Activated CD4-positive, alpha-beta T cell treated with anti-CD3 and anti-CD28 coated beads, Interleukin-2, amount 50 U/mL, for 4 hours (primary cell): ENCODE measurements at places on chromosomes 12 and 14.

DNA sequence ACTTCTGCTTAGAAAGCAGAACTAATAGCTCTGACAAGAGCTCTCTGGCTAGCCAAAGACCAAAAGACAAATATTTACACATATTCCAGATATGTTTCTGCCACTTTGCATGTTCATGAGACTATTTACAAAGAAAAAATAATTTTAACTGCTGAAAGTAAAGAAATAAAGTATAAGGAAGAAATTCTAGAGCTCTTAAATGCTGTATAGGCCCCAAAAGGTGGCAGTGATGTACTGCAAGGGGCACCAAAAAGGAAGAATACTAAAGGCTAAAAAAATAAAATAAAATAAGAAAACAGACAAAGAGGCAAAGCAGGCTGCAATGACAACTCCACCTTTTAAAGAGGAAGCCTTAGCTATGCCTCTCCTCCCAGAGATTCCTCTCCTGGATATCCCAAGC lies 23.0 kb downstream of the KLRK1 start:
- no peak for DNase-seq

DNA sequence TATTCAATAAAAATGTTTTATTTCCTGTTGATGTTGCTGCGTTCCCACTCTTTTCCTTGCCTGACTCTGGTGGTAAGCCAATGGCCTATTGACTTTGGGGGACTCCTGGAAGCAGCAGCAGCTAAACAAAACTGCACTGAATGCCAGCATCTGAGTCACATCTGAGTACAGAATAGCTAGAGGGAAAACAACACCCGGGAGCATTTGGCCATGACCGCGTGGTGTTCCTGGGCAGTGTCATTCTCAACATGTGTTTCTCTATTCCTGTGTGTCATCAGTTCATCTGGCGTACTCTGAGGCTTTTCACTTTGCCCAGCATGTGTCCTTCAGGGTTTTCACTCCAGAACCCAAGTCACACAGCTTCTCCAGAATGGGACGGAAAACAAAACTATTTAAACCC lies 238.8 kb downstream of the PAWR start:
- no peak for DNase-seq

- DNase-seq = no peak
Observed at GRCh38 chr12:129670256-129670920, 233.4 kb downstream of the TMEM132D start.

DNA sequence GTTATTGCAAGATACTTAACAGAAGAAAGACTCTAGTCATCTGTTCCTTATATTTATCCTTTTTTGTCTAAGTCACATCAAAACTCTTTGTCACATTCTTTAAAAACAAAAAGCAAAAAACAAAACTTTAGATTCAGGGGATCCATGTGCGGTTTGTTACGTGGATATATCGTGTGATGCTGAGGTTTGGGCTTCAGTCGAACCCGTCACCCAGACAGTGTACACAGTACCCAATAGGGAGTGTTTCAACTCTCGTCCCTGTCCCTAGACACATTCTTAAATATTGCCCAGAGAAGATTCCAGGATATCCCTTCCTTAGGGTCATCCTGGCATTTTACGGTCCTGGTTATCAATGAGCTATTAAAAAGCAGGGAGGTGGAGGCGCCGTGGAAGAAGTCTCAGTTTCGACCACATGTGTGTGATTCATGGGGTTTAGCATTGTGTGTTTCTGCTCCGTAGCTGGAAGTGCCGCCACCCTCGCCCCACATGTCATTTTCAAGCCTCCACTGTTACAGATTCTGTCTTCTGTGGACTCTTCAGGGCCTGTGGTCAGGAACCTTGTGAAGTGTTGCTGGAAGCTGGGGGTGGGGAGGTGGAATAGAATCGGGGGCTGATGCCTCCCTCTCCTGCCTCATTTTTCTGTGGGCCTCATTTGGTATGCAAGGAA lies 19.9 kb downstream of the CCND2 start:
- peak; percentile 23 for DNase-seq

- DNase-seq = no peak
Observed at GRCh38 chr12:26534071-26534470, 298.9 kb downstream of the ITPR2 start.

DNA sequence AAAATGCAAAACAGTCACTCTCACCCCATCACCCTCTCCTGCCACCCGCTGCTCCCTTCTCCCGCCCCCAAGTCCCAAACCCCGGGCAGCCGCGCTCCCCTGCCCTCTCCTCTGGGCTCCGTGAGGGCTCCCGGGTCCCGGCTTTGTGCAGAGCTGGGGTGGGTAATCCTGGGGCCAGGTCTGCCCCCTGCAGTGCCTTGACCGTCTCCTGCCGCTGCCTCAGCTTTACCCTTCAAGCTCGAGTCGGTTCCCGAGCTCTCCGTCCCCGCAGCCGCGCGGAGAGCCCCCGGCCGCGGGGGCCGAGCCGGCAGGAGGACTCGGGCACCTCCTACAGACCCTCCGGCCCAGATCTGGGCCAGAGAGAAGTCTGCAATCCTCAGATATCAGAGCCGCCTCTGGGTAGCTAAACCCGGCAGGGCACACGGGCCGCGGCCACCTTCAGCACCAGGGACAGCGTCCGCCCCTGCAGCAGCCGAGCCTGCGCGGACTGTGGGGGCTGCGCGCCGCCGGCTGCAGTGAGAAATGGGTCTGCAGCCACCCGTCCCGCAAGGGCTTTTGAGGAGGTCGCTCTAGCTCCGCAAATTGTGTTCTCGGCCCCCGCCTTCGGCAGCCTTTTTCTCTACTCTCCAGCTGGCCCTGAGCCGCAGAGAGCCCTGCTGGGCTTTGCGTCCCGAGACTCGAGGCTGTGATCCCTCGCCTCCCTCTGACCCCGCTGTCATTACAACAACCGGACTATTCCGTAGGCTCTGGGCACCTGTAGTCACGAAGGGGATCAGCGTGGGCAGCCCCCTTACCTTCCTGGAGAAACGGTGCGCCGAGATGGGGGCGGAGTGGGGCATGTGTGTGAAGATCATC lies 1.2 kb downstream of the PRMT8 start:
- DNase-seq = peak; percentile 3

- no peak for DNase-seq
Observed at GRCh38 chr14:62185078-62185477, 422.9 kb downstream of the SNAPC1 start.

- DNase-seq = no peak
Observed at GRCh38 chr14:70822530-70823185, 13.3 kb upstream of the MAP3K9 start.

- no peak for DNase-seq
Observed at GRCh38 chr14:94460631-94461416, 8.2 kb upstream of the SERPINA11 start.

- DNase-seq = no peak
Observed at GRCh38 chr12:113796852-113797534, 169.1 kb downstream of the RBM19 start.

DNA sequence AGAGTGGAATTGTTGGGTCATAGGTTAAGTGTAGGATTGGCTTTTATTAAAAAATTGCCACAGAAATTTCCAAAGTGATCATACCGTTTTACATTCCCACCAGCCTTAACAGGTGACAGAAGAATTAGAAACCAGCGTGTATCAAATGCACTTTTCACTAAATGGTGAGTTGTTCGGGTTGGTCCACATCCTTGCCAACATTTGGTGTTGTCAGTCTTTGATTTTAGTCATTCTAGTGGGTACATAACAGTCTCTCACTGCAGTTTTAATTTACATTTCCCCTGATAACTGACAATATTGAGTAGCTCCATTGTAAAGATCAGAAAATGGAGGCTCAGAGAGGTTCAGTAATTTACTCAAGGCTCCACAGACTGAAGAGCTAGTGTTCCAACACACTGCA lies 237.8 kb upstream of the LHX5 start:
- DNase-seq = no peak

DNA sequence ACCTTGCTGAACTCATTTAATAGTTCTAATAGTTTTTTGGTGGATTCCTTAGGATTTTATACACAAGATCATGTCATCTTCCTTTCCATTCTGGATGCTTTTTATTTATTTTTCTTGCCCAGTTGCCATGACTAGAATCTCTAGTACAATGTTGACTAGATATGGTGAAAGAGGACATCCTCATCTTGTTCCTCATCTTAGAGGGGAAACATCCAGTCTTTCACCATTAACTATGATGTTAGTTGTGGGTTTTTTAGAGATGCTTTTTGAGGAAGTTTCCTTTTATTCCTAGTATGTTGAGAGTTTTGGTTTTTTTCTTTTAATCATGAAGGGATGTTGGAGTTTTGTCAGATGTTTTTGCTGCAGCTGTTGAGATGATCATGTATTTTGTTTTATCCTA lies 8.7 kb downstream of the ANKRD13A start:
- DNase-seq = no peak

DNA sequence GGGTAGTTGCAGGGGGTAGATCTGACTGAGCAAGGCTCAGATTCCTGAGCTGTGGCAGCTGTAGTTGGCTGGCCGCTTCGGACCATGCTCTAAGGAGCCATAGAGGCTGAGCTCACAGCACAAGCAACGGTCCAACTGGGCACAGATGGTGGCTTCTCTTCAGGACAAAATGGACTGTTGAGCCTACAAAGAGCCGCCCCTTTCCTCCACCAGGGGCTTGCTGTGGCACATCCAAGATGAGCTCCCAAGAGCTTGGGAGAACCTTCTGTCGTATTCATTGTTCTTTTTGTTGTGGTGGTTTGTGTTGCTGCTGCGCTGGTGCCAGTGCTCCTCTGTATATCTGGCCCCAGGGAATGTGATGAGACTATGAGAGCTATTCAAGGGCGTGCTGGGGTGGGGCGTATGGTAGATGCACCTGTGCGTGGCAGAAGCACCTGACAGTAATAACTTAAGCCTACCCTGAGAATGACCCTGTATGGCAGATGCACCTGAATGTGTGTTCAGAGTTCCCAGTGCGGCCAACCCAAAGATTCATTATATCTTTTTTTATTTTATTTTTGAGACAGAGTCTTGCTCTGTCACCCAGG lies 17.8 kb upstream of the LGALS3 start:
- no peak for DNase-seq

- no peak for DNase-seq
Observed at GRCh38 chr12:89041078-89041477, 311.2 kb downstream of the DUSP6 start.

- DNase-seq = no peak
Observed at GRCh38 chr14:70635971-70636595, 5.6 kb upstream of the TTC9 start.

- DNase-seq = no peak
Observed at GRCh38 chr14:93954900-93955849, 21.2 kb downstream of the ASB2 start.

- no peak for DNase-seq
Observed at GRCh38 chr12:69405566-69405865, 46.0 kb downstream of the YEATS4 start.

DNA sequence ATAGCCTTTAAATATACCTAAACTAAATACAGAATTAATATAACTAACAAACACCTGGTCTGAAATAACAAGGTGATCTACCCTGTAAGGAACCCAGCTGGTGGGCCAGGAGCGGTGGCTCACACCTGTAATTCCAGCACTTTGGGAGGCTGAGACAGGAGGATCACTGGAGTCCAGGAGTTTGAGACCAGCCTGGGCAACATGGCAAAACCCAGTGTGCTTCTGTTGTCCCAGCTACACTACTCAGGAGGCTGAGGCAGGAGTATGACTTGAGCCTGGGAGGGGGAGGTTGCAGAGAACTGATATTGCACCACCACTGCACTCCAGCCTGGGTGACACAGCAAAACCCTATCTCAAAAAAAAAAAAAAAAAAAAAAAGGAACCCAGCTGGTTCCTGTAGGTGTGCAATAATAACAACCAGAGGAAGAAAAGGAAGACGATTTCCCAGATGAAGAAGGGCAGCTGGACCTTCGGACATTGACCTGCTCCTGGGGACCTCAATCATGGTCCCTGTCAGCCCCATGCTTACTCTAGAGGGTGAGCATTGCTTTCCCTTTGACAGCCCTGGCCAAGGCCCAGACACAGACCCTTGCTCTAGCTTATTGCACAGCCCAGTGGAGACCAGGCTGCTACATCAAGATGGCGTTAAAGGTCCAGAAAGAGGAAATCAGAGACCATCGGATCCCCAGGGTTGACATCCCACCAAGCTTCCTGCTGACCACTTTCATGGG lies 5.4 kb downstream of the FOS start:
- no peak for DNase-seq

GRCh38 chr12:62720661-62721330 lies 214.2 kb downstream of the PPM1H start:
- no peak for DNase-seq

GRCh38 chr14:96263347-96264199 lies 7.6 kb downstream of the BDKRB1 start:
- DNase-seq = no peak

GRCh38 chr12:89960011-89960507 lies 251.4 kb upstream of the ATP2B1 start:
- no peak for DNase-seq

DNA sequence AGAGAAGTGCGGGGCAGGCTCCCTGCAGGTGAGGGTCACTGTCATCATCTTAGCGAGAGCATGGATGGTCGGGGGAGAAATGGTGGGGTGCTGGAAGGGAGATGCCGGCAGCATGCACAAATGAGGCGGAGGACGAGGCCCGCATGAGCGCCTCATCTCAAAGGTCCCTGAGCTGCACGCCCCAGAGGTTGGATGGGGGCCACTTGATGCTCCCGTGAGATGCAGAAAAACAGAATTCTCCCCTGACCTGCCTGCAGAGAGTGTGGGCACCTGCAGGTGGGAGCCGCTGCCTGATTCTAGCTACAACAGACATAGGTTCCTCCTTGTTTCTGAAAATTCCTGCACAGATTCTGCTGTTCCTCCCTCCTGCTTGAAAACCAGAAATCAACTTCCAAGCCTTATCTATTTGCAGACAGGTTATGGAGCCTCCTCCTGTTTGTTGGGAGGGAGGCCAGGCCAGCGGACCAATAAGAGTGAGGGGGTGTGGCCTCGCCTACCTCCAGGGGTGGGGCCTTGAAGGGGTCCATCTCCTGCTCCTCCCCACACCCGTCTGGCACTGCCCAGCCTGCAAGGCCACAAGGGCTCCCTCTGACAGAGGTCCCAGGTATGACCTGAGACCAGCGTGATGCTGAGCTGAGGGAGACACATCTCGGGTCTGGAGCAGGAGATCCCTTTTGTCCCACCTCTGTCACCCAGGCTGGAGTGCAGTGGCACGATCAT lies 67.2 kb downstream of the KDM2B start:
- DNase-seq = no peak

- DNase-seq = no peak
Observed at GRCh38 chr14:55752580-55753390, 172.8 kb downstream of the KTN1 start.

- DNase-seq = no peak
Observed at GRCh38 chr14:38866461-38866860, 236.6 kb downstream of the SEC23A start.

- DNase-seq = no peak
Observed at GRCh38 chr12:105993766-105994555, 144.8 kb downstream of the NUAK1 start.

- no peak for DNase-seq
Observed at GRCh38 chr14:59214702-59215302, 26.3 kb downstream of the DAAM1 start.
